ENCODE measurements at places on chromosomes 1 and 21.

DNA sequence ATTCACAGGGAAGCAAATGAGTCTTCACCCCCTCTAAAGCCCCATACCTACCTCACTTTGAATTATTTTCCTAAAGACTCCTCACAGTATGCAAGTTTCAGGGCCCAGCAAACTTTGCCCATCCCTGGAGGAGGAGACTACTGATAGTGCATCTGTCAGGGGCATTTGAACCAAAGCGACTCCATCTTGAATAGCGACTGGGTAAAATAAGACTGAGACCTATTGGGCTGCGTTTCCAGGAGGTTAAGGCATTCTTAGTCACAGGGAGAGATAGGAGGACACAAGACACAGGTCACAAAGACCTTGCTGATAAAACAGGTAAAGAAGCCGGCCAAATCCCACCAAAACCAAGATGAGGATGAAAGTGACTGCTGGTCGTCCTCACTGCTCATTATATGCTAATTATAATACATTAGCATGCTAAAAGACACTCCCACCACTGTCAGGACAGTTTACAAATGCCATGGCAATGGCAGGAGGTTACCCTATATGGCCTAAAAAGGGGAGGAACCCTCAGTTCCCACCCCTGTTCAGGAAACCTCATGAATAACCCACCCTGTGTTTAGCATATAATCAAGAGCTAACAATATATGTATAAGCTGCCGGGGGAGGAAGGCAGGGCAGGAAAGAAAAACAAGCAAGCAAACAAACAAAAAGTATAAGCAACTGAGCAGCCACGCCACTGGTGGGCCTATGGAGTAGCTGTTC is 3.3 kb upstream of the PKNOX1 start:
- H3K27me3 ChIP-seq = no peaks in the 10 kb centered on the region
- no peak overlapping the region for H3K27ac ChIP-seq
- no peak for DNase-seq
- H3K36me3 ChIP-seq = no peaks in the 10 kb centered on the region
- peaks cover 12% of the 10 kb centered on the region for H3K4me1 ChIP-seq

- H3K4me3 ChIP-seq = no peak overlapping the region
- H3K27me3 ChIP-seq = no peaks in the 10 kb centered on the region
- no peak overlapping the region for H3K27ac ChIP-seq
- H3K4me1 ChIP-seq = peaks cover 53% of the 10 kb centered on the region
- no peaks in the 10 kb centered on the region for H3K36me3 ChIP-seq
- no peak for DNase-seq
Measured at GRCh38 chr1:2533365-2533764, 3.3 kb upstream of the HES5 start.

DNA sequence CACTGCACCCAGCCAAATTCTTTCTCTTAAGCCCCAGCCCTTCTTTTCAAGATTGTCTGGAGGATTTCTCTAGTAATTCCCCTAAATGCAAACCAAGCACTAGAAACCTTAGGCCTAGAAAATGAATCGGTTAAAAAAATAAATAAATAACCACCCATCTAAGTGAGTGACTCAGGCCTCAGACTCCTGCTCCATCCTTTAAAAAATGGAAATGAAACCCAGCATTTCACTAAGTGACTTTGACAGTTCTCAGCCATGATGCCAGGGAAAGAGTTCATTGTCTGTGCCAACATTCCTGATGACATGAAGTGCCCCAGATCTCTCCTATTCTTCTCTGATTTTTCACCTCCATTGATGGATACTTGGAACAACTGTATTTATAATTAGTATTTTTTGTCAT is 415.2 kb upstream of the DAB1 start:
- H3K27me3 ChIP-seq = no peaks in the 10 kb centered on the region
- no peaks in the 10 kb centered on the region for H3K4me1 ChIP-seq
- no peak overlapping the region for H3K27ac ChIP-seq
- no peak for DNase-seq
- no peaks in the 10 kb centered on the region for H3K36me3 ChIP-seq
- no peak overlapping the region for H3K4me3 ChIP-seq

GRCh38 chr1:86421601-86422280 is 2.2 kb upstream of the CLCA2 start:
- H3K36me3 ChIP-seq = no peaks in the 10 kb centered on the region
- H3K27ac ChIP-seq = no peak overlapping the region
- no peak overlapping the region for H3K4me3 ChIP-seq
- peaks cover 63% of the 10 kb centered on the region for H3K27me3 ChIP-seq
- no peak for DNase-seq
- no peaks in the 10 kb centered on the region for H3K4me1 ChIP-seq

DNA sequence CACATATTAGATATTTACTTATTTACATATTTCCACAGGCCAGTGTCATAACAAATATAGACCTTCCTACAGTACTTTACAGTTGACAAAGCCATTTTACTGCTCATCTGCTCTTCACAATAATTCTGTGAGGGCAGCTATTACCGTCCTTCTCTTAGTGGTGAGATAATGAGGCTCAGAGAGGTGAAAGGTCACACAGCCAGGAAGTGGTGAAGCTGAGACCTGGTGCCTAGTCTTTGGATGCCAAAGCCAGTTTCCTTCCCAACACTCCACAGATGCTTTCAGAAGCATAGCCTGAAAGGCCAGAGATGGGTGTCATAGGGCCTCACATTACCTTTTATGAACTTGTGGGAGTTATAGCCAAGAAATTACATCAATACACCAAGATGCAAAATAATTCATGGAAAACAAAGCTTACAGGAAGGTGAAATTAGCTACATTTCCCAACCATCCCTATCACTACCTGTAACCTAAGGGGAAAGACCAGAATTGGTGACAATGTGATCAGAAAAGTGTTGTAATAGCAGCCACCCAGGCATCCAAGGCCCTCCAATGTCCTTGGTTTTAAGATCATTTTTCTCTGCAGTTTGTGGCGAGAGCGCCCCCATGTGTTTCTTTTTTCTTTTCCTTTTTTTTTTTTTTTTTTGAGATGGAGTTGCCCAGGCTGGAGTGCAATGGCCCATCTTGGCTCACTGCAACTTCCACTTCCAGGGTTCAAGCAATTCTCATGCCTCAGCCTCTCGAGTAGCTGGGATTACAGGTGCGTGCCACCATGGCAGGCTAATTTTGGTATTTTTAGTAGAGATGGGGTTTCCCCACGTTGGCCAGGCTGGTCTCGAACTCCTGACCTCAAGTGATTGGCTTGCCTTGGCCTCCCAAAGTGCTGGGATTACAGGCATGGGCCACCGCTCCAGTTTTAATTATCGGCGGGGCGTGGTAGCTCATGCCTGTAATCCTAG is 26.5 kb upstream of the RPL11 start:
- H3K4me3 ChIP-seq = no peak overlapping the region
- H3K36me3 ChIP-seq = no peaks in the 10 kb centered on the region
- no peaks in the 10 kb centered on the region for H3K27me3 ChIP-seq
- H3K27ac ChIP-seq = no peak overlapping the region

GRCh38 chr1:61073871-61074270 is 8.5 kb upstream of the NFIA start:
- no peak overlapping the region for H3K4me3 ChIP-seq
- no peaks in the 10 kb centered on the region for H3K36me3 ChIP-seq
- peaks cover 14% of the 10 kb centered on the region for H3K4me1 ChIP-seq
- H3K27ac ChIP-seq = no peak overlapping the region

DNA sequence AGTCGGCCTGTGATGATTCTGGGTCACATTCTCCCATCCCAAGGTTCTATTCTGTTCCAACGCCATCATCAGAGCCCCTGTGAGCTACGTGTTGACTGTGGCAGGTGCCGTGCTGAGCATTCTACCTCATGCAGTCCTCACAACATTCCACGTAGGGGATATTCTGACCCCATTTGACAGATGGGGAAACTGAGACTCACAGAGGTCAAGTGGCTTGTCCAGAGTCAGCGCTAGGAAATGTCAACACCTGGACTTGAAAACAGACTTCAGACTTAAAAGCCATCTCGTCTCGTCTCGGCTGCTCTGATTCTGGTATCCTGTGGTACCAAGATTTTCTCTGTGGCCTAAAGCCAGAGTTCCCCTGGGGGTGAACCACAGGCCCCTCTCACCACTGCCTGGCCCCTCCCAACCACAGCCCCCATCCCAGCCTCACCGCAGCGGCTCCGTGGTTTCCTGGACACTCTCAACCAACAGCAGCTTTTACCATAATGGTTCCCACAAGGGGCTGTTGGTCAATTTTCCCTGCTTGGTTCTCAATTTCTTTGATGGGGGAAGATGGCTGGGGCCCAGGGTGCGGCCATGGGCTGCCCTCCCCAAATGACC is 39.6 kb downstream of the SDC3 start:
- DNase-seq = no peak
- no peak overlapping the region for H3K4me3 ChIP-seq
- H3K36me3 ChIP-seq = no peaks in the 10 kb centered on the region
- H3K27ac ChIP-seq = no peak overlapping the region
- no peaks in the 10 kb centered on the region for H3K4me1 ChIP-seq

DNA sequence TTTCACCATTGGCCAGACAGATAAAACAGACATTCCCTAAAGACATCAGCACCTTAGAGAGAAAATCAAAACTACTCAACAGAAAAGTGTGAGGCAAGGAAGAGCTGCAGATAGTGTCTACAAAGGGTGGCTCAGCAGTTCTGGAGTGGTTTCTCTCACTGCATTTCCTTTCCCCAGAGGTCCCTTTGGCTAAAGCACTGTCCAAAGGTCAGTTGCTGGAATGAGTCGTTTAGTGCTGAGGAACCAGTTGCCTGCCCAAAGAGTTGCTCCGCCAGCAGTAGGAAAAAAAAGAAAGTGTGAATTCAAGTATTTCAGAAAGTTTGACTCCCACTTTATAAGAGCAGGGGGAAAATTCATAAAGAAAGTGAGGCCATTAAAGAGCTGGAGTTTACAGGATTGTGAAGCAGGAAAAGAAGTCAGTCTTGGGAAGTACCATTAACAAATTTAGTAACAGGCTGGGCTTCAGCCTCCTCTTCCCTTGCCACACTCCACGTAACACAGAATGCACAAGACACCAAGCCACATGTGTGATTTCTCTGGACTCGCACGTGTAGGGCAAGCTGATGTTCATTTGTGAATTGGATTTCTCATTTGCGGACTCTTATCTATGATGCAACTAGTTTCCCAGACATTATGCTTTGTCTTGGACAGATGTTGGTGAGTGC is 122.2 kb downstream of the RUNX1 start:
- no peak for DNase-seq
- H3K4me3 ChIP-seq = no peak overlapping the region
- H3K36me3 ChIP-seq = no peaks in the 10 kb centered on the region

DNA sequence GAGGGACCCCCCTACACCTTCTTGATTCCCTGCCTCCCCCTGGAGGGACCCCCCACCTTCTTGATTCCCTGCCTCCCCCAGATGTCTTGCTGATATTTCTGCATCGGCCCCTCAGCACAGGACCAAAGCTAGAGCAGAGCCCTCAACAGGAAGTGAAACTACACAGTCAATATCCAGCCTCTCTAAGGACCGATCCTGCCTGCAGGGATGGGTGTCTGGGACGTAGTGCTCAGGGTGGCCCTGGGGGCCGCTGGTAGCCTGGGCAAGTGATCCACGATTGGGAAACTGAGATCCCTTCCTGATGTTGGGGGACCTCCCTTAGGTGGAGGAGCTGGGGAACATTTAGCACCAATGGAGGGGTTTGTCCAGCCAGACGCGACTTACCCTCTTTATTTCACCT is 3.9 kb upstream of the LEFTY2 start:
- H3K36me3 ChIP-seq = no peaks in the 10 kb centered on the region
- H3K4me3 ChIP-seq = no peak overlapping the region
- DNase-seq = no peak

DNA sequence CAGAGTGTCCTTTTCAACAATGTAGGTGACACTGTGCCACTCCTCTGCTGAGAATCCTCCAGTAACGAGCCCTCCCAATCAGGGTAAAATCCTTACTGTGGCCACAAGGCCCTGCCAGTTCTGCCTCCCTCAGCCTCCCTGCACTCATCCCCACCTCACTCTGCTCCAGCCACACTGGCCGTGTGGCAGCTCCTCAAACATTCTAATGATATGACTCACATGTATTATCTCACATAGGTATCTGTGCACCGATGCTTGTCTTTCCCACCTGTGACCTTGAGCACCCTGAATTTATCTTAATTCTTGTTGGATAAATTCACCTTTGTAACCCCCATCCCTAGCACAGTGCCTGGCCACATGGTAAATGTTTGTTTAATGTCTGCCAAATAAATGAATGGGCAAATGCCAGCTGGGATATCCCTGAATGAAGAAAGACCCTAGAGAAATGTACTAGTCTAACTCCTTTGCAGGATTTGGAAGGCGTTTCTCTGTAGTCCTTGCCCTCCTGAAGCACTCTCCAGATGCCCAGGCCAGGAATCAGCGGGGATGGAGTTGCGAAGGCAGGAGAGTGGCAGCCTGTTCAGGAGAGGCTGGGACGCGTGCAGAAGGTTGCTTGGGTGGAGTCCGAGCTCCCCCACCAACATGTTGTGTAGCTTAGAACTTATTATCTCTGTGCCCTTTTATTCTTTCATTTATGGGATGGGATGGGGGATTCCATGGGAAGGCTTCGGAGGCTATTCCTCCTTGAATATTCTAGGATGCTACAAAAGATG is 106.0 kb downstream of the TMEM53 start:
- no peak overlapping the region for H3K27ac ChIP-seq
- H3K4me3 ChIP-seq = no peak overlapping the region
- peaks cover 8% of the 10 kb centered on the region for H3K4me1 ChIP-seq
- no peaks in the 10 kb centered on the region for H3K36me3 ChIP-seq
- no peak for DNase-seq

DNA sequence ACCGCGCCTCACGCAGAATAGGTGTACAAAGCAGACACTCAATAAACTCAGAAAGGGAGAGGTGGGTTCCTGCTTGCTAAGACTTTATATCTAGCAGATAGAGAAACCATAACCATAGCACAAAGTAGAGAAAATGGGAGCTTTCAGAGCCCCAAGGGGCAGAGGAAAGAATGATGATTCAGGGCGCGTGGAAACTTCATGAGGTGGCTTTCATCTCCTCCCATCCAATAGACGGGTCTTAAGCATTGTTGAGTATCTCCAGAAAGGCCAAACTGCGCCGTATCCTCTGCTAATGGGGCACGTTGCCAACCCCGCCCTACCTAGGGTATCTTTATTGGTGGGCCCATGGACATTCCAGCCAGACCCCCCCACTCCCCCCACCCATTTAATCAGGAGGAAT is 778 bp upstream of the MIXL1 start:
- no peaks in the 10 kb centered on the region for H3K4me1 ChIP-seq
- DNase-seq = no peak
- H3K4me3 ChIP-seq = no peak overlapping the region
- no peaks in the 10 kb centered on the region for H3K36me3 ChIP-seq
- no peaks in the 10 kb centered on the region for H3K27me3 ChIP-seq

GRCh38 chr1:198679535-198680173 is 40.8 kb downstream of the PTPRC start:
- H3K36me3 ChIP-seq = no peaks in the 10 kb centered on the region
- H3K4me3 ChIP-seq = no peak overlapping the region
- no peak overlapping the region for H3K27ac ChIP-seq

GRCh38 chr1:206556750-206557635 is 49.7 kb downstream of the RASSF5 start:
- no peak for DNase-seq
- no peaks in the 10 kb centered on the region for H3K36me3 ChIP-seq
- H3K27ac ChIP-seq = no peak overlapping the region
- peak overlapping the region; percentile 45 for H3K4me3 ChIP-seq
- H3K4me1 ChIP-seq = peaks cover 4% of the 10 kb centered on the region
